ENCODE measurements at places on chromosomes 6 and 20. TPM values are rescaled to one million over a fixed set of nuclear protein-coding genes. Genes with fewer than 3 reads are reported as not detected.

Gene ENPP5
- total RNA-seq = 46.5 TPM

Gene MAK
- total RNA-seq = 0.48 TPM

DNA sequence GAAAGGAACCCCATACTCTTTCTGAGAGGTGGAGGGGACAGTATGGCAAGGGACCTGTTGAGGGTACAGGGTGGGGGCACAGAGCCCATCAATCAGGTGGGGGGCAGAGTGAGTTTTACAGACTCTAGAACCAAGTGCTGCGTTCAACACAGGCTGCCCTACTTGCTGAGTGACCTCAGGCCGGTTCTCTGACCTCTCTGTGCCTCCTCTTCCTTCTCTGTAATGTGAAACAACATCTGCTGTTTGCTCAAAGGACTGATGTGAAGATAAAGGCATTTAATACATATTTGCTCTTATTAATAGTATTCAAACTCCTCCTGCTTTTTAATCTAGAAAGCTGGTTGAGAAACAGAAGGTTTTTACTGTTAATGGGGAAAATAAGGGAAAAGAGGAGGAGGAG, 25.9 kb upstream of the APMAP start:
- no peak for DNase-seq

DNA sequence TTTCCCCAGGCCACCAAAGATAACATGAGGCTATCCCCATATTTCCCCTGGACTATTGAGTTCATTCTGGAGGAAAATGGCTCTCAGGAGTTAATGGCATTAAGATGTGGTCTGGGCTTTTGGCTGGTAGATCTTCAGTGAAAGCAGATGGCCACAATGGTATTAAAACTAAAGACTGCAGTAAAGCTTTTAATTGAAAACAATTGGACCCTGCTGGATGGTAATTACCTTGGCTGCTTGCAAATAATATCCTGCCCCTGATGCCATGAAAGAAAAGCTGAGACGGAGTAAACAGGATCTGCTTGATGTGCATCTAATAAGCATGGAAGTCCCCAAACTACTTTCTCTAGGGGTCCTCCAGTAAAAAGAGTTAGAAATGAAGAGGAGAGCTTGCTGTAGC, 255.8 kb downstream of the QKI start:
- DNase-seq = no peak

DNA sequence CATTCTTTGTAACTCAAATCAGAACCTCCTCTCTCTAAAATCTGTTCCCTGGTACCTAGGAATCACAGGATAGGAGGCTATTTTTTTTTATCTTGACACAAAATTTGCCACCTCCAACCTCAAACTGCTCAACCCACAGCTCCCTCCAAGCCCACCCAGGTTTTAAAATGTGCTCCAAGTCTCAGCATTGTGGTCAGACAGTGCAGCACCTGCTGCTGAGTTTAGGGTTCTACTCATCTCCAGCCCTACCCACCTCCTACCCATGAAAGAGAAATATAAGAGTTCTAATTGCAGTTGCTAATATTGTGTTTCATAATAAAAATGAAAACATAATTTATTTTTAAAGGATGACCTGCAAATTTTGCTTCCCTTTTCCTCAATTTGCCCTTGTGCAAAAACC, 496.5 kb downstream of the MAFB start:
- DNase-seq = no peak

Data from dorsolateral prefrontal cortex (tissue), 122 donors.